Natural killer cell treated with Interleukin-12 subunit alpha and Interleukin-12 subunit beta and Interleukin-15 and Interleukin-18, amount 100 ng/mL, for 72 hours (primary cell): ENCODE measurements at places on chromosomes 16 and 17.
A peak's percentile ranks its signal among the peaks of the same experiment; 100 is the strongest.

- DNase-seq: no peak
Measured at GRCh38 chr16:57213462-57213861, 27.3 kb downstream of the RSPRY1 start.

GRCh38 chr17:13158494-13159240 is 140.8 kb upstream of the ELAC2 start:
- no peak for DNase-seq

DNA sequence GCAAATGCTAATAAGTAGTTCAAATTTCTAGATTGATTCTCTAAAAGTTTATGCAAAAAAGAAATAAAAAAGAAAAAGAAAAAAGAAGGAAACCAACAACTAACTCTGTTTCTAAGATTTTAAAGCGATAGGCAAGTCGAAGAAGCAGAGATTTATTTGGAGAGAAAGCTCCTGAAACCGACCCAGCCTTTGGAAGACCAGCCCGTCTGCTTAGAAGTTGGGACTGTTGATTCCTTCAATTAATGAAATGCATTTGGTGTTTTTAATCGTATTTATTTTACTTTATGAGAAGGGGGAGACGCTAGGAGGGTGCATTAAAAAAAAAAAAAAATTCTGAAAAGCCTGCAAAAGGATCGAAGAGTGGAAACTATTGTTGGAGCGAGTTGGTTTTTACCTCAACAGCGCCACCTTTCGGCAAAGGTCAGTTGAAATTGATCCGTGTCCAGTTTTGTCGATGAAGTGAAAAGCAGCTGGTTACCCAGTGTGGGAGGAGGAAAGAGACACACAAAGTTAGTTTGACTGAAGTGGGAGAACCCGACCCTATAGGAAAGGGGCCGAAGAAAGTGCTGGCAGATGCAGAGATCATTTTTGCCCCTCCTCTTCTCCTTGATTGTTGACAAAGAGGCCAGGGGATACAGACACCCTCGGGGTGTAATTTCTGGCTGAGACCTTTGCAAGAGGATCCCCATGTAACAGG is 1.5 kb upstream of the MAF start:
- peak; percentile 75 for DNase-seq

DNA sequence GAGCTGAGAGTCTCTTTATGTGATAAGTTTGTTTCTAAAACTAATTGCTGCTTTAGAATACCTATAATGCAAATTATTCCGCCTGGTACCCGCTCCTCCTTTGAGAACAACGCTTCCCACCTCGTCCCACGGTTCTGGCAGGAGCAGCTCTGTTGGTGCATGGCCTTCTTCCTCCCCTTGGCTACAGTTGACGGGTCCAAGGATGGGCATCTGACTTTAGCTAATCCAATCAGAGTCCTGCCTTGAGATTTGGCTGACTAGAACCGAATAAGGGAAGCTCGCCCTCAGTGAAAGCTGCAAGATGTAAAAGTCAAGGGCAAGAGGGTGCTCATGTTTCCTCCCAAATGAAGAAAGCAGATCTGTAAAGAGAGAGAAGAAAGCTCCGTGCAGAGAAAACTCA is 481.3 kb downstream of the SLC39A11 start:
- DNase-seq: no peak

- DNase-seq: no peak
Measured at GRCh38 chr16:27739606-27740357, 189.8 kb downstream of the KATNIP start.
